T-helper 22 cell (primary cell): ENCODE measurements at places on chromosomes 7 and 10.

GRCh38 chr10:27297844-27298521 lies 57.4 kb upstream of the ACBD5 start:
- no peak for DNase-seq

DNA sequence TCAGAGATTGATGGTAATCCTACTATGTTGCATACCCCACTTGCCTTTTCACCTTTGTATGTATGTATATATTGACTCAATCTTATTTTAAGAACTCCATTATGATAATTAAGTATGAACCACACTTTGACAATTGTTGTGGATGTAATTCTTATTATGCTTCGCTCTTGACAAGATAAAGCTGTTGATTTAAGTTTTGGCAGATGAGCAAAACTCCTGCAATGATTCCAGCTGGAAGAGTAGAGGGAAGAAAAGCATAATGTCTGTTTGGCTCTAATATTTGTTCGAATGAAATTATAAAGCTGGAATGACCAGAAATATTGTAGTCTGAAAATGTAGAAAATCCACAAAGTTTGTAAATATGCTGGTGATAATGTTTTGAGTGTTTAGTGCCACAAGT lies 83.8 kb upstream of the AKR1E2 start:
- no peak for DNase-seq

DNA sequence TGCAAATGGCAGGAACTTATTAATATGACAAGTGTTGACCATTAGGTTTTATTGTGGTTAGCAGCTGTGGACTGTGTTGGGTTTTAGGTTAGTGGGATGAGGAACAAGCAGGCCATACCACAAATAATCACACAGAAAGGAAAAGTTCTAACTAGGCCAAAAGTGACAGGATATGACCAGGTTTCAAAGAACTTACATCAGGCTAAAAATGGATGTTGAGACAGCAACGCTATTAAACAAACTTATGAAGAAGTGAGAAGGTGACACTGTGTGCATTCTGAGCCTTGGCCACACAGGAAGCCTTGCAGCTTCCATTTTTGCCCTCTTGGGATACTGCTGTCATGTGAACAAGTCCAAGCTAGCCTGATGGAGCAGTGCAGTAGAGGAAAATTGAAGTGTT lies 568.8 kb downstream of the HTR7 start:
- DNase-seq = no peak

DNA sequence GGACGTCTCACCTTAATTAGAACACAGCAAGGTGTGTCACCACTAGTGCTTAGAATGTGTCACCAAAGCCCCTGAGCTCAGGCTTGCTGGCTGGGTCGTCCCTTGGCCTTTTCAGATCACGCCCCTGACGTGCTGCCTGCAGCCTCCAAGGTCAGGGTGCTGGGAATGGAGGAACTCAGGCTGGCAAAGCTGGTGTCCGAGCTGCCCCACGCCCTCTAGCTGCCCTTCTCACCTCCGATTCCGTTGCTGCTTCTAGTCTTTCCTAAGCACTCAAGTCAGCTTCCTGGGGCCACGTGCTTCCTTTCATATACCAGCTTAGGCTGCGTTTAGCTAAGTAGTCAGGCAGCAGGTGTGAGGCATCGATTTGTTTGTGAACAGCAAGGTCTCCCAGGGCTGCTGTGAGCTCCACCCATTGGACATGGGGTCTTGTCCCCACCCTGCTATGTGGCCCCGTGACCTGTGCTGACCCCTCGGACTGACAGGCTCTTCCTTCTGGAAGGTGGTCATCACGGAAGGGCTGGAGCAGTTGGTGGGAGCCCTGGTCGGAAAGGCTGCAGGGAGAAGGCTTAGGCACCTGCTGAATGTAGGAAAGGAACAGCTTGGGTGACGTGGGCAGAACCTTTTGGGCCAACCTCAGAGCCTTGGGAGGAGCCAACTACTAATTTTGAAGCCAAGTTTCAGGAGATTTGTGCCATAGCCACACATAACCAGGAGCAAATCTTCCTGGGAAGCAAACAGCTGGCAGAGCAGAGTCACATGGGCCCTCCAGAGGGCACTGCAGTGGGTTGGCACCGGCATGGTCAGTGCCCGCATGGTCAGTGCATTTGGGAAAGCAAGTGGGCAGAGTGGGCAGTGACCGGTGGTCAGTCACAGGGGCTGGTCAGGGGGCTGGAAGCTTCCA lies 28.8 kb downstream of the VIPR2 start:
- no peak for DNase-seq

DNA sequence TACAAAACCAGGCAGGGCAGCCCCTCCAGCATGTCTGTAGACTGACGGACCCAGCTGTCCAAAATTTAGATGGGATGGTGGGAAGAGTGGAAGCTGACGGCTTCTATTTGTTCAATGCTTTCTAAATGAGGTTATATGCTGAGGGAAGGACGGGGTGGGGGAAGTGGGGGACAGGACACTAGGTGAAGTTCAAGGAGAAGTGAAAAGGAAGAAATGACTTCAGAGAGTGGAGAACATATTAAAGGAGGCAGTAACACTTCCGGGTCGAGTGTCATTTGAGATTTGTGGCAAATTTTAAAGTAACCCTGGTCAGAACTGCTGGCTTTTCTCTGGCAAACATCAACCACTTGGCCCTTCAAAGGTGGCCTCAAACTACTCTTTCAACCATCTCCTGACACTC lies 9.4 kb downstream of the PIP4K2A start:
- DNase-seq = no peak

DNA sequence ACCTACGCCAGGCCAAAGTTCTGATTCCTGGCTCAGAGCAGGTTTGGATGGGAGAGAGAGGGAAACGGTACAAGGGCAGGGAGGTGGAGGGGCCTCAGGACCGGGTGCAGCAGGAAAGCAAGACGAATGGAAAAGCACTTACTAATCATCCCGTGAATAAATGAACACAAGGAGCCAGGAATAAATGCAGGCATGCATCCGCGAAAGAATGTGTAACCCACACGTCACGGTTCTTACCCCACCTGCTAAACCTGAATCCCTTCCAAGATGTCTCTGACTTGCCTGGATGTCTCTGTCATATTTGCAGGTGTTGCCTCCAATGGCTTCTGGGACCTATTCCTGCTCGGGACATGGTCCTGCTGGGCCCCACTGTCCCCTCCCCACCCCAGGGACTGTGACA lies 335.2 kb upstream of the RNF32 start:
- DNase-seq = no peak

- DNase-seq = peak; percentile 38
Measured at GRCh38 chr7:149284343-149284742, 22.3 kb downstream of the ZNF783 start.

- no peak for DNase-seq
Measured at GRCh38 chr10:14916600-14916999, 37.3 kb downstream of the DCLRE1C start.

DNA sequence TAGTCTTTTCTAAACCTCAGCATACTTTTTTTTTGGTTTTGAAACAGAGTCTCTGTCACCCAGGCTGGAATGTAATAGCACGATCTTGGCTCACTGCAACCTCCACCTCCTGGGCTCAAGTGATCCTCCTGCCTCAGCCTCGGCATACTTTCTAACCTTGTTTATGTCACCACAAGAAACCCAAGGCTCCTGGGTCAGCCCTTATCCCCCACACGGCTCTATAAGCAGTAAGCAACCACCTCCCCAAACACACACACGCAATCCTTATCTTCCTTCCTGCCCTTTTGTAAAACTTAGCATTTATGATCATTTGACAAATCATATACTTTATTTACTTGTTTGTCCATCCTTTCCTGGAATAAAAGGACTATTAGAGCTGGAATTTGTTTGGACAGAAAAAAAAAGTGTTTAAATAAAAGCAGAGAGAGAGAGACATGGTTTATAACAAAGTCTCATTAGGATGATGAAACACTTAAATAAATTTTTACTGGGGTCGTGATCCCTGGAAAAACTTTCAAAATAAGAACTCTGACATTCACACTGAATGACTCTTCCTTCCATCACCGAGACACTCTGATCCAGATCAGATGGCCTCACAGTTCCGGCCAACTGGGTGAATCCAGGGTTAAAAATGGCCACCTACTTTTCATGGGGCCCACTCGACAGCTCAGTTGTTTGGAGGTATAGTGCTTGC lies 72.7 kb upstream of the PIK3CG start:
- no peak for DNase-seq

DNA sequence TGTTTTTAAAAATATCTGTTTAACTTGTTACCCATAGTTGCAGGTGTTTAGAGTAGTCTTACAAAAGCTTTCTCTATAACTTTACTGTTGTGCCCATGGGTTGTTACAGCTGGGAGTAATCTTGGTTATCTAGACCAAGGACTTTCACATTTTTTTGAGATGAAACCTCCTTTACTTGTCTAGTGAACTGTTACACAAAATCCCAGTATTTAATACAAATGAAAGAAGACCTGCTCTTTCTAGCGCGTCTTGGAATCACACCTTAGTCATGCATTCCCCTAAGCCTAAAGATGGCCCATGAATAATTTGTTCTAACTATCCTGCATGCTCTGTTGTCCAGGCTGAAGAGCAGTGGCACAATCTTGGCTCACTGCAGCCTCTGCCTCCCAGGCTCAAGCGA lies 38.0 kb downstream of the CSGALNACT2 start:
- DNase-seq = no peak

DNA sequence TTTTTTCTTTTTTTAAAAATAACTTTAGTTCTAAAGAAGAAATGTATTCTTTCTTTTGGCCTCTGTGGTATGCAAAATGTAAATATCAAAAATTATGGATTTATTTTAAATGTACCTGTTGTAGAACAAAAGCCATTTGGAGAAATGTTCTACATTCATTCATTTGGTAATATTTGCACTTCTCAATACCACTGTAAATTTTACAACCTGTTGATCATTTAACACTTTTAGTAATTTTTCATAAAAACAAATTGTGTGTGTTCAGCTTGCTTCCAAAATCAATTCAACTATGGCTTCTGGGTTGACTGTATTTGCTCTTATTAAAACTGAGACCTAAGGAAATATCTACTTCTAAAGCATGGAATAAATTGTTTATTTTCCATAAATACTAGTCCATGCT lies 2.3 kb upstream of the IGF2BP3 start:
- DNase-seq = no peak

DNA sequence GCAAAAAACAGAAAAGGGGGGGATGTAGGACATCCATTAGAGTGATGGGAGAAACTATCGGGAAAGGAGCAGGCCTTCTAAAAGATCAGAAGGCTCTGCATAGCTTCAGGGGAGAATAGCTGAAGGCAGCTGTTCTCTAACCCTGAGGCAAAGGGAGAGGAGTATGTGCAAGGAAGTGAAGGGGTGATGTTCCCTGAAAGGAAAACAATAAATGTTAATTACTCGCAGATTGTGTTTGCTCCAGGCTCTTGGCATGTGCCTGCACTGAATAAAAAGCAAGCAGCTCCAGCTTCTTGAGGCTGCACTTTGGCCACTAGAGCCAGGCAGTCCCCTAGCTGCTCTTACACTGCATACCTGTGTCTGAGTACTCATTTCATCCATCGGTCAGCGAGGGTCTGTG lies 14.4 kb upstream of the STARD3NL start:
- no peak for DNase-seq

GRCh38 chr10:12984165-12984747 lies 17.3 kb downstream of the CCDC3 start:
- DNase-seq = no peak

GRCh38 chr7:134854816-134855215 lies 75.4 kb downstream of the CALD1 start:
- DNase-seq = no peak

DNA sequence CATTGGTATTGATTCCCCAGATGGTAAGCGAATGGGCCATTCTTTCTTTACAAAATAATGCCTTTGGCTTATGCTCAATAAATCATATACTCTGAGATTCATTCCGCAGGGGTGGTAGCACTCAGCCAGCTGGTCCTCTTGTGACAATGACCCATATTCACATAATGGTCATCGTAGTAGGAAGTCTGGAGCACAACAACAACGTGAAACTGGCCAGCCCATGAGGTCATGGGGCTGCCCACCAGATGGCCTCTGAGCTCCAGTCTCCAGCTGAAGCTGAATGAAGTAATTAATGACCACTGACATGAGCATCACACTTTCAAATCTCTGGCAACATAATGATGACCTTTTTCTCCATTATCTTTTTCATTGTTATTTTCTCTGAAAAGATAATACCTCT lies 42.3 kb upstream of the SORCS1 start:
- DNase-seq = no peak

- no peak for DNase-seq
Measured at GRCh38 chr7:150934045-150934766, 43.9 kb downstream of the KCNH2 start.

DNA sequence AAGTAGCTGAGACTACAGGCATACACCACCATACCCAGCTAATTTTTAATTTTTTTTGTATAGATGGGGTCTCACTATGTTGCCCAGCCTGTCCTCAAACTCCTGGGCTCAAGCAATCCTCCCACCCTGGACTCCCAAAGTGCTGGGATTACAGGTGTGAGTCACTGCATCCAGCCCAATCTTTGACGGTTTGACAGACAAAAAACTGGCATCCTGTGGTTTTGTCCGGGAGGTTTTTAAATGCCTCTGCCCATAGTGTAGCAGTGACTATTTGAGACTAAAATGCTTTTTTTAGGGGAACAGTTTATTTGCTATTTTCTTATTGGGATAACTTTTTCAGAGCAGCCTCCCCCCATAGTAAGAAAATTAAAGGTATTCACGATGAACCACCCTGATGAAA lies 523.7 kb upstream of the GALNT17 start:
- no peak for DNase-seq

DNA sequence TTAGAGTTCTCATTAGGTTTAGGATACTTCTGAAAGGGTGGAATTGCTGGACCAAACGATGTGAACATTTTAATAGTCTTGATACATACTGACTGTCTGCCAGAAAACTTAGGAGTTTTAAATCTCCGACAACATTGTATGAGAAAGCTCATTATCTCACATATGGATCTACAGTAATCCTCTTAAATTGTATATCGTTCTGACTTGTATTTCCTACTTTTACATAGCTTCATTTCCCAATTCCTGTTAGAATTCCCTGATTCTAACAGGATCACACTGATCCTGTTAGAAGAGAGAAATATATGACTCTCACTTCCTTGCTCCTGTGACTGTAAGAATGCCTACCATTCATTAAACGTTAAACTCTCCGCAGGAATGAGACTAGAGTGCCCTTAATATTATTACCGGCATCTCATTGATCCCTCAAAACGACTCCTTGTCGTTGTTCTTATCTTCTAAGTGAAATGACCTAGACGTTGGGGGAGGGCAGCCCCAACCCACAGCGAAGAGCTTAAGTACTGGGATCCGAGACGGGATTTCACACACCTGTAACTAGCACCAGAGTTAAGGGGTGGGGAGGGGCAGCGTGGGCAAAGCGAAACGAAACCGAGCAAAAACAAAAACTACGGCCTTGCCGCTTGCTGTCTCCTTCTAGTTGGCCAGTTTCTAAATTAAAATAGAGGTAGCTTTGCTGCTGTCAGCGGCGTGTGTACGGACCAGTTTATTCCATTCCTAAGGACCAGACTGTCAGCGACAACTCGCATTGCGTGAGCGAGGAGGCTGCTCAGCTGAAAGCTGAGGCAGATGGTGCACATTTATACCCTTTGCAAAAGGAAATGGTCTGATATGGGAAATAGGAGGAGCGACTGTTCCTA lies 678 bp upstream of the TMEM106B start:
- DNase-seq = no peak

DNA sequence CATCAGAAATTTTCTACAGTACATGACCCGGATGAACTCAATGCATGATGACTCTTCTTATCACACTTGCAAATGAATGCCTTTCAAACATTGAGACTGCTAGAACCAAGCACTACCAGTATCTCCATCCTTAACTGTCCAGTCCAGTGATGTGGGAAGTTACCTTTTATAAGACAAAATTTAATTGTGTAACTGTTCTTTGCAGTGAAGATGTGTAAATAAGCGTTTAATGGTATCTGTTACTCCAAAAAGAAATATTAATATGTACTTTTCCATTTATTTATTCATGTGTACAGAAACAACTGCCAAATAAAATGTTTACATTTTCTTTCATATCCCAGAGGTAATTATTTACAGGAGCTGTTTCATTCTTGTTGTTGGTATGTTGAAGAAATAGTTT lies 40.1 kb downstream of the LGI1 start:
- DNase-seq = no peak
